ENCODE measurements at places on chromosomes 13 and 19.

DNA sequence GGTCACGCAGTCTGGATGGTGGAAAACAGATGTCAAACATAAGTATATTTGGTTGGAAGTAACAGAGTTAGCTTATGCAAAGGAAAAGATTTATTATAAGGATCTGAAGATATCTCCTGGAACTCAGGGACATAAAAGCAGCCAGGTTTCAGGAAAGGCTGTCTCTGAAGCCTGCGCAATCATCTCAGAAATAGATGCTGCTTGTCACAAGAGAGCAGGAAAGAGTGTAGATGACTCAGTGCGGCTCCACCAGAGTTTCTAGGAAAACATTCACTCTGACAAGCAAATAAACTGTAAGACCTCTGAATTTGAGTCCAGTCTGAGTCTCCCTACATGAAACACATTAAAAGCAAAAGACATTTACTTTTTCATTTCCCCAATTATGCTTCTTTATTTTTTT, 220.4 kb upstream of the HTR2A start:
- DNase-seq = no peak

- DNase-seq = no peak
Observed at GRCh38 chr13:110156301-110157049, 150.5 kb downstream of the COL4A1 start.

DNA sequence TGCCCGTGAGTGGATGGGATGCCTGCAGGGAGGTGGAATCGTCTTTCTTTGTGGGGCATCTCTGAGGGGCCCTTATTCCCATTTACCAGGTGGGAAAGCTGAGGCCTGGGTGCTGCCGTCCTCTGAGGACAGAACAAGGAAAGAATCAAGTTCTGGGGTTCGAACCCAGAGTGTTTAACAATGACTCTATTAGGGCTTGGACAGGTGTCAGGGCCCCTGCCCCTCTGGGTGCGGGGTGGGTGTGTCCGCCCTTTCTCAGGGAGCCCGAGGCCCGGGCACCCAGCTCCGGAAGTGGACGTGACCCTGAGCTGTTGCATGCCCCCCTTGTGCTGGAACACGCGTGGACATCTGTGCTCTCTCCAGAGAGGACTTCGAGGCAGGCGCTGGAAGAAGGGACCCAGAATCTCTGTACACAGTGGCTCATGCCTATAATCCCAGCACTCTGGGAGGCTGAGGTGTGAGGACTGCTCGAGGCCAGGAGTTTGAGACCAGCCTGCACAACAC, 10.8 kb downstream of the NDUFA11 start:
- no peak for DNase-seq

DNA sequence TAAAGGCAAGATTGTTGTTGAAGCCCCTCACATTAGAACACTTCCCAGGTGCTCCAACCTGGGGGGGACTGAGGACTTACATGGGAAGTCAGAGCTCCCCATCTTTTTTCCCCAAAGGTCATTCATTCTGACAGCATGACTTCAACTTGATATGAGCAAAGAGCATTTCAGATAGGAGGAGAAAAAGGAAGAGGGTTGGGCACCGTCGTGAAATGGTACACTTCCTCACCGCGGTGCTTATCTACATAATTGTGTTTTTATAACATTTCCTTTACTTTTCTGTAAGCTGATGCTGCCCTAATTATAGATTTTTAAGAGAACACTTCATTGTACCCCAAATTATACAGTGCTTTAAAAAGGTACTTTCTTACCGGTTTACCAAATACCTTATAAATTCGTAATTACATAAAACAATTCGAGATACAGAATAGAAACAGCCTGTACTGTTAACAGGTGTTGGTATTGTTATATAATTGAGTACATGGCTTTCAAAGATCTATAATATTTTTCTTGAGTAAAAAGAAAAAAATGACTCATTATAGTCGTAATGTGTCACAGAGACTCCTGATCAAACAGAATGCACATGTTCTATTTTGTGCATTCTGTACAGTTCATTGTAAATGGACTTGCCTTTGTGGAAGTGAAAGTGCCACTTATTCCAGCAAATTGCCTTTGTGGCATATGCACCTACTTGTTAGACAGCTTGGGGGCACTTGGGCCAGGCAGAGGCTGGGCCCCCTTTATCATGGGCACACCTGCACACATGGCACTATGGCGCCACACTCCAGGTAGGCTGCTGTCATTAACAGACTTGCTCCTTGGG, 81.8 kb downstream of the GGACT start:
- no peak for DNase-seq

- DNase-seq = no peak
Observed at GRCh38 chr19:5312058-5312457, 28.6 kb downstream of the PTPRS start.

- DNase-seq = no peak
Observed at GRCh38 chr13:102203718-102204117, 198.1 kb downstream of the FGF14 start.

DNA sequence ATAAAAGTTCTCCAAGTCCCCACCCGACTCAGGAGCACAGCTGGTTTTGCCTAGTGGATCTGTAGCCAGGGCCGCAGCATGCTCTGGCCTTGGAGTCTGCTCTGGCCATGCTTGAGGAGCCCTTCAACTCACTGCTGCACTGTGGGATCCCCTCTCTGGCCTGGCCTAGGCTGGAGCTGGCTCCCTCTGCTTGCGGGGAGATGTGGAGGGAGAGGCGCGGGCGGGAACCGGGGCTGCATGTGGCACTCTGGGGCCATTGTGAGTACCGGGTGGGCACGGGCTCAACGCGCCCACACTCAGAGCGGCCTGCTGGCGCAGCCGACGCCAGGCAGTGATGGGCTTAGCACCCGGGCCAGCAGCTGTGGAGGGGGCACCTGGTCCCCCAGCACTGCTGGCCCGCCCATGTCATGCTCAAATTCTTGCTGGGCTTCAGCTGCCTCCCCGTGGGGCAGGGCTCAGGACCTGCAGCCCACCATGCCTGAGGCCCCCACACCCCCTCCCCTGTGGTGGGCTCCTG, 57.0 kb upstream of the ATP12A start:
- peak; percentile 64 for DNase-seq

DNA sequence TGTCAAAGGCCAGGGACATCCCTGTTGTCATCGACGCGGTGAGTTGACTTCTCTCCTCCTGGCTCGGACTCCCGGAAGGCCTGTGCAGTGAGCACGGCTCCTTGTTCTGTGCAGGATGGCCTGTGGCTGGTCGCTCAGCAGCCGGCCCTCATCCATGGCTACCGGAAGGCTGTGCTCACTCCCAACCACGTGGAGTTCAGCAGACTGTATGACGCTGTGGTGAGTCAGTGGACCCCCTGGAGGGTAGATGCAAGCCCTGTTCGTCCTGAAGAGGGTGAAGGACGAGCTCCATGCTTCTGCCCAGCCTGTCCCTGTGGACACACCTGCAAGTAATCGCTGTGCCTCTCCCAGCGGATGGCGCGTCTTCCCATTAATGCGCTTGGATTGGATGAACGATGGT, 19.2 kb downstream of the NAXD start:
- no peak for DNase-seq

- no peak for DNase-seq
Observed at GRCh38 chr13:46803586-46803985, 6.6 kb upstream of the ESD start.

DNA sequence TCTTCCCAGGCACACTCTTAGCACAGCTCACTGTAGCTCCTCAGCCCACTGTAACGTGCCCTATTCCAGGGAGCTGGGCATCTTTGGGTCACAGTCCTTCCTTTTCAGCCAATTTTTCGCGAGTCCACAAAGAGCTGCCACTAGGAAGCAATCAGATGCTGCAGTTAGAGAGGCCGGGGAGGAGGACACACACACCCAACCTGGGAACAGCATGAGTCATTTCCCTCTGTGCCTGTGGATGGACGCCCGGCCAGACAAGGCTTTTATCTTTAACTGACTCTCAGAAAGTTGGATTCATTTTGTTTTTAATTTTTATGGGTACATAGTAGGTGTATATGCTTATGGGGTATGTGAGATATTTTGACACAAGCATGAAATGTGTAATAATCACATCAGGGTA, 918.6 kb downstream of the UQCRFS1 start:
- no peak for DNase-seq

DNA sequence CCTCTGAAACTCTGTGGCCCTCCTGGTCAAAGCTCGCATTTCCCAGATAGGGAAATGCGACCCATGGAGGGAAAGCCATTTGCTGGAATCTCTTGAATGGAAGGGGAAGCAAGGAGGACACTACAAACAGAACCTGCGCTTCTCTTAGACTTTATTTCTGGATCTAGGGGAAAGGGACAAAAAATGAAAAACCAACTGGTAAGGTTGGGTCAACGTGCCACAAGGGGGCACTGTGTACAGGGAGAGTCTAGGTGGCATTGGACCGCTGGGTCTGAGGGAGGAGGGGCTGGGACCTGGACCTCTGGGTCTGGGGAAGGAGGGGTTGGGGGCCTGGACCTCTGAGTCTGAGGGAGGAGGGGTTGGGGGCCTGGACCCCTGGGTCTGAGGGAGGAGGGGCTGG, 5.0 kb downstream of the KLK4 start:
- DNase-seq = no peak

DNA sequence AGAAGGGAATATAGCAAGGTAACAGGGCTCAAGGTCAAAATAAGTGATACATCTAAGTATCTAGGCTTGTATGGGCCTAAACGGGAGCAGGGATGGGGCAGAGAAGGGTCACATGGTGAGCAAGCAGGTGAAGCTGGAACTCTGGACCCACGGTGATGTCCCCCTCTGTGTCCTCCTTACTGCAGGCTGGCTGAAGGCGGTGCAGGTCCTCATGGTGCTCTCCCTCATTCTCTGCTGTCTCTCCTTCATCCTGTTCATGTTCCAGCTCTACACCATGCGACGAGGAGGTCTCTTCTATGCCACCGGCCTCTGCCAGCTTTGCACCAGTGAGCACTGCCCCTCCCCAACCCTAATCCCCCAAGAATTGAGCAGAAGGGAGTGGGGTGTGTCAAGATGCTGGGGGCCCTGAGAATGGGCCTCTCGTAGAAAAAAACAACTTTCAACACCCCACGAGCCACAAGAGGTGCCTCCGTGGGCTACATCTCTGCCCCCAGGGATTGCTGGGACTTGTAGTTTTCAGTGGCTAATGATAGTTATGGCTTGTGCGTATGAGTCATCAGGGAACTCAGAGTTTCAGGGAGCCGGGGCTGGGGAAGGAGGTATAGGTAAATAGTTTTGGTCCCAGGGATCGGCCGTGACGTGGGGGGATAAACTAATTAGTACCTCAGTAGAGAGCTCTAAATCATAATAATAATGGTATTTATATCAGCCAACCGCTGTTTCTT, 4.0 kb downstream of the EMP3 start:
- DNase-seq = no peak

DNA sequence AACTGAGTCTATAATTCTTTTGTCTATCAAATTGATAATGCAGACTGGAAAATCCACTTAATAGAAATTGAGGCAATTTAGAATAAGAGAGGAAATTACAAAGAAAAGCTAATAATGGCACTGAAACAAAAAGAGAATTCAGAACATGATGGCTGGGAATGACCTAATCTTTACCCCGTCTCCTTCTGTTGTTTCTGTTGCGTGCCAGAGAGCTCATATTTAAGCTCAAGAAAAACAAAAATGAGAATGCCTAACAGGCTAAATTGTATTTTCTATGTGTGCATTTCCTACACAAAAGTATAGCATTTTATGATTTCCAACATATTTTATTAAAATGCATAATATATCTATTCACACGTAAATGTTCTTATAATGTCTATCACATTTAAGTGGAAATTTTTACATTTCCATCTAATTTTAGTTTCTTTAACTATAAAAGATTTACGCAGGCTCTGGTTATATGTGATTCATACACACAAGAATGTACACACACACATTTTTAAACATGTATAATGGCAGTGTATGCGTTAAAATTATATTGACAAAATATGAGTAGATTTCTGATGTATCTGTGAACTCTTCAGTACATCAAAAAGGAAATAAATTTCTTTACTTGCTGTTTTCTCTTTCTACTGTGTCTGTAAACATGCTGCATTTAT, 432.3 kb downstream of the SLITRK6 start:
- no peak for DNase-seq

DNA sequence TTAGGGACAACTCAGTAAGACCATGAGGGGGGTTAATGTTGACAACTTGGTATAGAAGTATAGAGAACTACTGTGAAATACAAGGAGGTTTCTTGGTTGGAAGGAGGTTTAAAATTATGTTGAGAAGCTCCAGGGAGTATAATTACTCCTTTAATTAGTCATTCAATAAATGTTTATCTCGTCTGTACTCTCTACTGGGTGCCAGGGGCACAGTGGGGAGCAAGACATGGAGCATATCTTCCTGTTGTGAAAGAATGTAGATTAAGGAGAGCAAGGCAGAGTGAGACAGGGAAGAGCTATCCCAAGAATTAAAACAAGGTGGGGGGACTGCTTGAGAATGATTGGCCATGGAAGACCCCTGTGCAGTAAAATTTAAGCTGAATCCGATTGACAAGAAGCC, 33.7 kb upstream of the TDRD3 start:
- DNase-seq = no peak

- DNase-seq = no peak
Observed at GRCh38 chr13:35471706-35472322, 4.7 kb downstream of the MAB21L1 start.

GRCh38 chr19:11587302-11587974, 9.8 kb upstream of the ZNF627 start:
- no peak for DNase-seq

GRCh38 chr13:106796280-106797047, 228.5 kb upstream of the ARGLU1 start:
- no peak for DNase-seq

DNA sequence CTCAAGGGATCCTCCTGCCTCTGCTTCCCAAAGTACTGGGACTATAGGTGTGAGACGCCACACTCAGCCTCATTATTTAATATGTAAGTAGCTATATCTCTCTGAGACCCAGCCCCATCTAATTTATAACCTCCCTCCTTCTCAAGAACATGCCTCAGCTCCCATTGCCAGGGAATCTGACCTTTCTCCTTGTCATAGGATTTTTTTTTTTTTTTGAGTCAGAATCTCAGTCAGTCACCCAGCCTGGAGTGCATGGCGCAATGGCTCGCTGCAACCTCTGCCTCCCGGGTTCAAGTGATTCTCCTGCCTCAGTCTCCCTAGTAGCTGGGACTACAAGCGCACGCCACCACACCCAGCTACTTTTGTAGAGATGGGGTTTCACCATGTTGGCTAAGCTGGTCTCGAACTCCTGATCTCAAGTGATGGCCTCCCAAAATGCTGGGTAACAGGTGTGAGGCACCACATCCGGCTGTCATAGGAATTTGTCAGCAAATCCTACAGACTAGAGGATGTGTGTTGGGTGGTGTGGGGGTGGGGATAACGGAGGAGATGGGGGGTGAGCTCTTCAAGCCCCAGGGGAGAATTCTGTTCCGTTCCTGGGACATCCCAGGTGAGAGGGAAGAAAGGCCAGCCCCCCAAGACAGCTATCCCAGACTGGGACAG, 5.1 kb upstream of the EPS8L1 start:
- DNase-seq = no peak

GRCh38 chr19:15672580-15673175, at the start of gene CYP4F12:
TSS of gene CYP4F12 (plus strand) at chr19:15673087. CDS start at chr19:15673530, 443 bp downstream.
- peak; percentile 93 for DNase-seq

All from vagina (tissue), 2 donors.